ENCODE measurements at places on chromosomes 4 and X. TPM values are rescaled to one million over a fixed set of nuclear protein-coding genes. Genes with fewer than 3 reads are reported as not detected.

COL25A1 gene
- 1.3 TPM for total RNA-seq

CDX4 gene
- not detected for total RNA-seq

BRS3 gene
- total RNA-seq: not detected

DNA sequence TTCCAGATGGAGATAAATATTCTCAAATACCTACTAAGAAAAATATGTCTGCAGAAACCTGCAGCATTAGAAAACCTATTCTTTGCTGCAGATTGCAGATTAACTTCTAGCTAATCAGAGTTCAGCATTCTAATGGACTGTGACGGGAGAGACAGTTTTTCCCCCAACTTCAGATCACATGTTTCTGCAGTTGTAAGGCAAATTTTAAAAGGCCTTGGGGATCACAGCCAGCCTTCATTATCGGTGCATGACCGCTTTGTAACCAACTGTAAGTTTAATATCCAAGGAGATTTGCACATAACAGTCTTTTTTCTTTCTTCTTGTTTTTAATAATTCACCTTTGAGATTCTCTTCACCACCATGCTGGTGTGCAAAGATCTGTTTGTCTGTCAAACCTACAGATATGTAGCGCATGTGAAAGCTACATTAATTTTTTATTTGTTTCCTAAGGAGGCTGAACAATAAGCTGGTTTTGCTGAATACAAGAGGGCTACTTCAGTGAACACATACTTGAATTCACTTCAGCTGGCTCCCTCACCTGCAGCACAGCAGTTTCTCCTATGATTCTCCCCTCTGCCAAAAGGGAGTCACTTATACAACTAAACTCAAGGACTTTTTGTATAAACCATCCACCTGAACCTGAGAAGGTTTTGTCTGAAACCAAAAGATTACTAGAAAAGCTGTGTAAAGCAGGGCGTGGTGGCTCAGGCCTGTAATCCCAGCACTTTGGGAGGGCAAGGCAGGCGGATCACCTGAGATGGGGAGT is 488.5 kb downstream of the RPA4 start:
- DNase-seq: peak; percentile 13

DNA sequence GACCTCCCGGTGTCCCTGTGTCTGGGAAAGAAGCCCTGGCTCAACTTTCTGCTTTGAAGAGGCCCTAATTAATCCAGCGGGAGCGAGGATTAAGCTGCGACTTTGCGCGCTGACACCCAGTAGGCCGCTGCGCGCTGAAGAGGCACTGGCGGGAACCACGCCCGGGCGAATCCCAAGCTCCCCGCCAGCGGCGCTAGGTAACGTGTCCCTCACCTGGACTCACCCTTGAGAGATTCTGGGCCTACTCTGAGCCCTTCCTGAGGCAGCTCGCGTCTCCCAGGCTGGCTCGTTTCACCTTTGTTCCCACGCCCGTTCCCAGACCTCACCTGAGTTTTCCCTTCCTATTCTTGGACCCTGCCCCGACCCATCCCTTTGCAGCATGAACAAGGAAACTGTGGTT is 616 bp upstream of the KLHL34 start:
- no peak for DNase-seq

GRCh38 chr4:86512631-86513030 is 81.5 kb upstream of the PTPN13 start:
- no peak for DNase-seq

DNA sequence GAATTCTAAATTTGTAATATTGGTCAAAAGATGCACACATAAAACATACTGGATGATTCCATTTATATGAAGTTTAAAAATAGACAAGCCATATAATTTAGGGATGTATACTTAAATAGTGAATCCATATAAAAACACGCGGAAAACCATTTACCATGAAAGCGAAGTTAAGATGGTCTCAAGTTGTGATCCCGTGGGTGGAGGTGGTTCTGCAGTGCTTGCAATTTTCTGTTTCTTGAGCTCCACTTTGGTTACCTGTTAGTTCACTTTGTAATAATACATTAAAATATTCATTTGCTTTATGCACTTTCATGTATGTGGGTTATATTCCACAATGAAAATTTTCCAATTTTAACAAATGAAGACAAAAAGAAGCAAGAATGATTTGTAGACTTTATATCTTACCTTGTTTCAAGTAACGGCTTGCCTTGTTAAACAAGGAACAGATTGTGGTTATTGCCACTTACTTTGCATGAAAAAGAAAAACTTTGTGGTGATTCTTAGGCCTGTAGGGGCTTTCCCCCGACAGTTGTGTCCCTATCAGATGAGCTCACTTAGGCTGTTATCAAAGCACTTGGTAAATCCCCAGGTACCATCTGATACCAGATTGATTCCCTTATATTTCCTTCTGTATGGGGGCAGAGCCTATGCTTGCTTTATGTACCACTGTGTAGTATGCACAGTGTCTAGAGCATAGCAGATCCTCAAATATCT is 12.2 kb downstream of the UCP1 start:
- no peak for DNase-seq

- no peak for DNase-seq
These were observed 72.2 kb upstream of the MXD4 start for GRCh38 chr4:2333916-2334644.

DNA sequence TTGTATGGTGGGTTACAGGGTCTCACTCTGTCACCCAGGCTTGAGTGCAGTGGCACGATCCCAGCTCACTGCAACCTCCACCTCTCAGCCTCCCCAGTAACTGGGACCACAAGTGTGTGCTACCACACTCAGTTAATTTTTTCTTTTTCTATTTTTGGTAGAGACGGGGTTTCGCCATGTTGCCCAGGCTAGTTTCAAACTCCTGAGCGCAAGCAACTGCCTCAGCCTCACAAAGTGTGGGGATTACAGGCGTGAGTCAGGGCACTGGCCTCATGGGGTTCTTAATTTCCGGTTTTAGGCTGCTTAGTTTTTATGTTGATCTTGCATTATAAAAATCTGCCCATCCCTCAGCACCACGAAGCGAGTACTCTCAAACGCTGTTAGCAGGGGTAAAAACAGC is 6.7 kb downstream of the BCAP31 start:
- no peak for DNase-seq

DNA sequence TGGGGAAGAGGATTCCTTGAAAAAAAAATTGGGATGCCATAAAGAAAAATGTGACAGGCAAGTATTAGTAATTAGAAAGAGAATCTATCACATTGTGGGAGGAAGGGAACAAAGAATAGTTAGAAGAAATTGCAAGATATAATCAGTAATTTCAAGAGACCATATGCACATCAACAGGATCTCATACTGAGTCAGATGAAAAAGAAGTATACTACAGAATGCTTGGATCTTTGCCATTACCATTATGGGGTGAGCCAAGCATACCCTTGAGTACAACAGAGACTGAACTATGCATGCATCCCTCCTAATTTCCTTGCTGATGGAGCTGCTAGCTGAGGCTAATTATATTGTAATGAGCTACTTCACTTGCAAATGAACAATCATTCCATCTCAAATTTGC is 287.6 kb downstream of the PAPSS1 start:
- no peak for DNase-seq

Data from lung (tissue), 17 donors.